Chondrocyte (in vitro differentiated cells): ENCODE measurements at places on chromosomes 3 and 15.
A peak's percentile ranks its signal among the peaks of the same experiment; 100 is the strongest.

- no peak for DNase-seq
- no peaks in the 10 kb centered on the region for H3K27me3 ChIP-seq
- H3K4me3 ChIP-seq: no peak overlapping the region
- no peak overlapping the region for H3K27ac ChIP-seq
- peaks cover 3% of the 10 kb centered on the region for H3K4me1 ChIP-seq
- H3K36me3 ChIP-seq: no peaks in the 10 kb centered on the region
Measured at GRCh38 chr15:95830281-95830680, 500.2 kb upstream of the NR2F2 start.

- DNase-seq: no peak
- no peak overlapping the region for H3K4me3 ChIP-seq
- H3K27me3 ChIP-seq: no peaks in the 10 kb centered on the region
- H3K36me3 ChIP-seq: no peaks in the 10 kb centered on the region
Measured at GRCh38 chr15:84725001-84725491, 9.1 kb upstream of the SEC11A start.

DNA sequence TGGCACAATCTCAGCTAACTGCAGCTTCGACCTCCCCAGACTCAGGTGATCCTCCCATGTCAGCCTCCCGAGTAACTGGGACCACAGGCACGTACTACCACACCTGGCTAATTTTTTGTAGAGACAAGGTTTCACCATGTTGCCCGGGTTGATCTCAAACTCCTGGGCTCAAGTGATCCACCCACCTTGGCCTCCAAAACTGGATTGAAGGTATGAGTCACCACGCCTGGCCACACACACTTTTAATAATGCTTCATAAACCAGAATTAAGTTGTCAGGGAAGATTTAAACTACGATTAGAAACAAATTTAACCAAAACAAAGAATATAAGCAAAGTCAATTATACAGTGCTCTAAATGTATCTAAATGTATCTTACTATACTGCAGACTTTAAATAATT, 87.5 kb downstream of the LRRFIP2 start:
- peaks cover 9% of the 10 kb centered on the region for H3K4me1 ChIP-seq
- H3K27me3 ChIP-seq: no peaks in the 10 kb centered on the region
- peaks cover 8% of the 10 kb centered on the region for H3K36me3 ChIP-seq
- no peak overlapping the region for H3K27ac ChIP-seq

GRCh38 chr15:93694033-93694432, 537.3 kb upstream of the MCTP2 start:
- no peaks in the 10 kb centered on the region for H3K4me1 ChIP-seq
- no peak for DNase-seq
- no peak overlapping the region for H3K27ac ChIP-seq
- no peaks in the 10 kb centered on the region for H3K27me3 ChIP-seq
- H3K4me3 ChIP-seq: no peak overlapping the region
- peaks cover 2% of the 10 kb centered on the region for H3K36me3 ChIP-seq

GRCh38 chr3:74559261-74559660, 55.2 kb downstream of the CNTN3 start:
- no peak overlapping the region for H3K4me3 ChIP-seq
- H3K27ac ChIP-seq: no peak overlapping the region
- no peaks in the 10 kb centered on the region for H3K27me3 ChIP-seq
- no peak for DNase-seq
- peaks cover 10% of the 10 kb centered on the region for H3K4me1 ChIP-seq

- H3K36me3 ChIP-seq: no peaks in the 10 kb centered on the region
- peak; percentile 97 for DNase-seq
- no peaks in the 10 kb centered on the region for H3K27me3 ChIP-seq
- peak overlapping the region; percentile 67 for H3K4me3 ChIP-seq
Measured at GRCh38 chr3:10010878-10011465, 15.3 kb upstream of the FANCD2 start.

DNA sequence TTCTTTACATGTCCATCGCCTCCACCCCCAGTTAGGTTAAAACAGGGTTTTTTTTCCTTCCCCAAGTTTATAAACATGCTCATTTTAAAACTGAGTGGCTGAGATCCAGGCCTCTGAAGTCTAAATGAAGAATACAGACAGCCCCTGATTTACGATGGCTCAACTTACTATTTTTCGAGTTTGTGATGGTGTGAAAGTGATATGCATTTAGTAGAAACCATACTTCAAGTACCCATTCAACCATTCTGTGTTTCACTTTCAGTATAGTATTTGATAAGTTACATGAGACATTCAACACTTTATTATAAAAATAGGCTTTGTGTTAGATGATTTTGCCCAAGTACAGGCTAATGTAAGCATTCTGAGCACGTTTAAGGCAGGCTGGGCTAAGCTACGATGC, 30.5 kb upstream of the GNB5 start:
- H3K4me3 ChIP-seq: no peak overlapping the region
- H3K27ac ChIP-seq: no peak overlapping the region
- H3K36me3 ChIP-seq: no peaks in the 10 kb centered on the region
- no peak for DNase-seq

GRCh38 chr15:72160696-72161245, 36.8 kb downstream of the GRAMD2A start:
- H3K4me1 ChIP-seq: peaks cover 3% of the 10 kb centered on the region
- peaks cover 2% of the 10 kb centered on the region for H3K27me3 ChIP-seq
- DNase-seq: no peak
- H3K36me3 ChIP-seq: no peaks in the 10 kb centered on the region
- no peak overlapping the region for H3K27ac ChIP-seq

DNA sequence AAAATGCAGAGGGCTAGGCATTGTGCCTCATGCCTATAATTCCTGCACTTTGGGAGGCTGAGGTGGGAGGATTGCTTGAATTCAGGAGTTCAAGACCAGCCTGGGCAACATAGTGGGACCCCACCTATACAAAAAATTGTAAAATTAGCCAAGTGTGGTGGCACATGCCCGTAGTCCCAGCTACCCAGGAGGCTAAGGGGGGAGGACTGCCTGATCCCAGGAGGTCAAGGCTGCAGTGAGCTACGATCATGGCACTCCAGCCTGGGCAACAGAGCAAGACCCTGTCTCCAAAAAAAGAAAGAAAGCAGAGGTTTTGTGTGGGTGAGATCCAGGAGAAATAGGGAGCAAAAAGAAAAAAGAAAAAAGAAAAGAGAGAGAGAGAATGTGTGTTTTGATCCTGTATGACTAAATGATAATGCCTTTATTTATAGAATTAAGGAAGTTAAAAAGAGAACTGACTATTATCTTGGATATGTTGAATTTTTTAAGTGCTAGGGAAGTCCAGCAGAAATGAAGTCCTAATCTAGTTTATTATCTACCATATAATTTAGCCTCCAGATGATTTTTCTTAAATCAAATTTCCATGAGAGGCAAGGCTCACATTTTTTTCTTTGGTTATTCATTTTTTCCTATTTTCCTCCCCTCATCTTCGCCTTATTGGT, 4.8 kb downstream of the TTBK2 start:
- H3K27ac ChIP-seq: no peak overlapping the region
- H3K36me3 ChIP-seq: no peaks in the 10 kb centered on the region
- no peak overlapping the region for H3K4me3 ChIP-seq
- H3K4me1 ChIP-seq: peaks cover 32% of the 10 kb centered on the region
- DNase-seq: no peak
- H3K27me3 ChIP-seq: no peaks in the 10 kb centered on the region

GRCh38 chr3:160949460-160949859, 155.7 kb downstream of the B3GALNT1 start:
- H3K4me3 ChIP-seq: no peak overlapping the region
- H3K36me3 ChIP-seq: no peaks in the 10 kb centered on the region
- peaks cover 14% of the 10 kb centered on the region for H3K4me1 ChIP-seq

DNA sequence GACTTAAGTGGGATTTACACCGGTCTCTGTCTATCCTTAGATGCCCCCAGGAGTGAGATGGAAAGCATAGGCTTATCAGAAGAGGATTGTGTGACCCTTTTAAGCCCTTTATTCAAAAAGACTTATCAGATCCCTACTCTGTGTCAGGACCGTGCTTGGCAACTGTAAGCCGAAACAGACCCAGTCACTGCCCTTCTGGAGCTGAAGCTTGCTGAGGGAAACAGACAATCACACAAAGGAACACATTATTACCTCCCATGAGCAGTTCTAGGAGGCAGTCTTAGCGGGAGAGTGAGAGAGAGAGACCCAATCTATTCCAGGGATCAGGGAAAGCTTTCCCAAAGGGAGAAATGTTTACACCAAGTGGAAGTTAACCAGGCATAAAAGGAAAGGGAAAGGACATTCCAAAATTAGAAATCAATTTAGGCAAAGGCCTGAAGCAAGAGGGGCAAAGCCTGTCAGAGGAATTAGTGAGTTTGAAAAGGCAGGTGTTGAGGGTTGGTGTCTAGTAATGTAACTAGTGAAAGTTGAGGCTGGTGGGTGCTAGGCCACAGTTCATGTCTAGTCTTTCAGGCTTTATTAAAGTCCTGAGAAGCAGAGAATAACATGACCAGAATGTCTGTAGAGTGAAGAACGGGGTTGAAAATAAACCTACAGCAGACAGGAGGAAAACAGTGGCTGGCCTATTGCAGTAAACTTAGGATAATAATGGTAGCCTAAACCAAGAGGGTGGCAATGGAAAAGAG, 86.7 kb downstream of the THBS1 start:
- no peak overlapping the region for H3K4me3 ChIP-seq
- no peak for DNase-seq
- peak overlapping the region; percentile 85 for H3K27ac ChIP-seq
- H3K27me3 ChIP-seq: no peaks in the 10 kb centered on the region

DNA sequence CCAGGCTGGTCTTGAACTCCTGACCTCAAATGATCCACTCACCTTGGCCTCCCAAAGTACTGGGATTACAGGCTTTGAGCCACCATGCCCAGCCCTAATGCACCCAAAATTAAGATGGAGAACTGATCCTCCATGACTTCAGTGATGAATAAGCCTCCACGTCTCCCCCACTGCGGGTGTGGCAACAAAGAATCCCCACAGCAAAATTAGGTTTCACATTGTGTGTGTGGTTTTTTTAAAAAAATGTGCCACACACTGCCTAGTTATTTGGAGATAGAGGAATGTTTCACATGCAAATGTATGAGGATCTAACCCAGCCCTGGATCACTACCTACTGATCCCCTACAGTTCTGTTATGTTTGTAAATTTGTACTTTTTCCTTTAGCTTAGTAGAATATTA, 17.3 kb downstream of the HDAC11 start:
- peak; percentile 4 for DNase-seq
- H3K4me3 ChIP-seq: no peak overlapping the region
- H3K27me3 ChIP-seq: no peaks in the 10 kb centered on the region
- no peak overlapping the region for H3K27ac ChIP-seq
- peaks cover 24% of the 10 kb centered on the region for H3K4me1 ChIP-seq

DNA sequence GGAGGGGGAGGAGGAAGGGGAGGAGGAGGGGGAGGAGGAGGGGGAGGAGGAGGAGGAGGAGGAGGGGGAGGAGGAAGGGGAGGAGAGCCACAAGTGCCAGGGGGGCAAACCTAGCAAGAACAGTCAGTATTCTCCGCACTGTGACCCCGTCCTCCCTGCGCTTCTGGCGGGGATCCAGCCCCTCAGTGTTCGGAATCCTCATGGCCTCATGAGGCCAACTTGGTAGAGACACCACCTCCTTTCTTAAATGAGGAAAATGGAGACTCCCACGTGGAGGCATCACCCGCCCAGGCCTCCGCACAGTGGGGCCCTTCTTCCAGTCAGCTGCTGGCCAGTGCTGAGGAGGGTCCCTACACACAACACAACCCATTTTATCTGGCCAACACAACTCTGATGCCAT, 163.4 kb downstream of the XXYLT1 start:
- no peak overlapping the region for H3K4me3 ChIP-seq
- no peak overlapping the region for H3K27ac ChIP-seq
- no peak for DNase-seq
- no peaks in the 10 kb centered on the region for H3K27me3 ChIP-seq

DNA sequence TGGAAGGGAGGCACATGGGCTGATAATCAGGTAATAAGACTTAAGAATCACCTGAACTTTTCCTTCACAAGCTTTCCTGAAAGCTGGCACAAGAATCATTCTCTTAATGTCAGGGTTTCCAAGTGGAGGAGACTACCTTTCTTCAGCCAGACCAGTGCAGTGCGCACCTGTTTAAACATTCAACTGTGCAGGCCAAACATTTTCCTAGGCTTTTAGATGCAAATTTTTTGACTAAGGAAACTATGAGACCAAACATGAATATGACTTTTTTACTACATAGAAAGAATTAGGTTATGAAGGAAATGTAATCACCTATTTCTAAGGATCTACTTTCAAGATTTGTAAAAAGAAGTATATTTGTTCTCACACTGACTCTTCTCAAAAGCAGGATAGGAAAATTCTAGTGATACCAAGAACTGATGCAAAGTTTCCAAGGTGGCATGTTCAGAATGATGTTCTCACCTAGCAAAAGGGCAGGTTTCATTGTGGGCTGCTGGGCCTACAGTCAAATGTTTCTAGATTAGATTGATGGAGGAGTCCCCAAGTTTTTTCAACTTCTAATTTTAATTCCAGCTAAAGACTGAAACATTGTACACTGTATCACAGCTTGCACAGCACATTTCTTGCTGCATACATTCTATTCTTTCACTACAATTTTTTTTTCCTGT, 339.1 kb downstream of the TIGIT start:
- peaks cover 2% of the 10 kb centered on the region for H3K36me3 ChIP-seq
- no peaks in the 10 kb centered on the region for H3K27me3 ChIP-seq
- no peak overlapping the region for H3K4me3 ChIP-seq
- no peak overlapping the region for H3K27ac ChIP-seq
- H3K4me1 ChIP-seq: peaks cover 8% of the 10 kb centered on the region
- DNase-seq: no peak

DNA sequence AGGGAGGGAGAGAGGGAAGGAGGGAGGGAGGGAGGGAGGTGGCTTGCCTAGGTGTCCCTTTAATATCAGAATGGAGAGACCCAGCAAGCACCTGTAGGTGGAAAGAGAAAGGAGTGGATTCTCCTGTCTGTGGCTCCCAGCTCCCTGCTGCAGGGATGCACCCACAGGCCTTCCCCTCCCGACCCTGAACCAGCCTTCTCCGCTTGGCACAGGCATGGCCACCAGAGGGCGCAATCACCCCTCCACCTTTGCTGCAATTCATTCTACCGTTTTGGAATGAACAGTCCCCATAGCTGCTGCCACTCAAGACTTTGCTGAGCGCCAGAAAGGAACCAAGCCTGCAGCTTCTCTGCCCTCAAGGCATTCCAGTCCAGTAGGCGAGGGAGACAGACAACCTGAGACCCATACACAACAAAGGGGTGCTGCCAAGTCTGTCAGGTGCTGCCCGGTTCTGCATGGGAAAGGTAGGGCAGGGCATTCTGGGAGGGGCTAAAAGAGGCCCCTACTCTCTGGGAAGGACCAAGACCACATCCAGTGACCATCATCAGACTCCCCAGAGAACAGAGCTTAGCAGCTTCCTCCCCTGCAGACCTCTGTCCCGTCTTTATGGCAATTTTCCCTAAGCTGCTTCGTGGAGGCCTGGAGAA, 4.9 kb downstream of the TLR9 start:
- DNase-seq: no peak
- H3K27me3 ChIP-seq: no peaks in the 10 kb centered on the region
- peaks cover 2% of the 10 kb centered on the region for H3K36me3 ChIP-seq
- H3K4me1 ChIP-seq: peaks cover 11% of the 10 kb centered on the region
- no peak overlapping the region for H3K4me3 ChIP-seq

- no peak for DNase-seq
- H3K27ac ChIP-seq: no peak overlapping the region
- no peaks in the 10 kb centered on the region for H3K36me3 ChIP-seq
- H3K4me1 ChIP-seq: no peaks in the 10 kb centered on the region
- H3K27me3 ChIP-seq: no peaks in the 10 kb centered on the region
Measured at GRCh38 chr3:155535098-155535497, 209.8 kb downstream of the PLCH1 start.
